ENCODE measurements at places on chromosomes 7 and 10.
A peak's percentile ranks its signal among the peaks of the same experiment; 100 is the strongest.

GRCh38 chr7:80204919-80205318 is 70.3 kb downstream of the GNAI1 start:
- no peak for DNase-seq

- no peak for DNase-seq
Observed at GRCh38 chr10:127978481-127978880, 71.6 kb downstream of the PTPRE start.

- no peak for DNase-seq
Observed at GRCh38 chr7:40717242-40717641, 582.4 kb downstream of the SUGCT start.

DNA sequence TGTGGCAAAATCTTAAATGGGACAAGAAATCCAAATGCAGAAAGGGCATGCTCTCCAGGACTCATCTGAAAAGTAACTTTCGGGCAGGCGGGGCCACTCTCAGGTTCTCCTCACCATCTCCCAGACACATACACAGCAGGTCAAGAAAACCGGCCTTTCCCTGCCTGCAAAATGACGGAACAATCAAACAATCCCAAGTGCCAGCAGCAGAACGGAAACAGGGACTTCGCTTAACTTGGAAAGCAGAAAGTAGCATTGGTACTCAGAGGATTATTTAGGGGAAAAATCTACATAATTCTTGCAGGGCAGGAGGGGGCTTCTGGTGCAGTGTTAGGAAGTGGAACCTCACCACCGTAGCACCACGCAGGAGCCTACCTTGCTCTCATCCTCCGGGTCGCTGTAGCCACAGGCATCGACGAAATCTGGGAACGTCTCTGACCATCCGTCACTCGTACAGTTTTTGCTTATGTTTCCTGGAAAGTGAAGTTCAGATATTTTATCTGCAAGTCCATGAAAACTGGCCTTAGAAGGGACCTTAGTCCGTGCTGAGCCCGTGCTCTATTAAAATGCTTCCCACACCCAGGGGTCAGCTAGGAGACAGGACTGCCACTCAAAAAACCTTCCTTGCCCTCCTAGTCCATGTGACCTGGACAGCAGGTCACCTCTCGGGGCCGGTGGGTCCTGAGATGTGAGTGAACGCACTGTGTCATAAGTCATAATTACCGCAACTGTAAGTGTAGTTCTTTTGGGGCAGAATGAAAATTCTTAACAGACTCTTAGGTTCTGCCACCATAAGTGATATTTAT is 41.1 kb downstream of the VIPR2 start:
- DNase-seq, result no peak

DNA sequence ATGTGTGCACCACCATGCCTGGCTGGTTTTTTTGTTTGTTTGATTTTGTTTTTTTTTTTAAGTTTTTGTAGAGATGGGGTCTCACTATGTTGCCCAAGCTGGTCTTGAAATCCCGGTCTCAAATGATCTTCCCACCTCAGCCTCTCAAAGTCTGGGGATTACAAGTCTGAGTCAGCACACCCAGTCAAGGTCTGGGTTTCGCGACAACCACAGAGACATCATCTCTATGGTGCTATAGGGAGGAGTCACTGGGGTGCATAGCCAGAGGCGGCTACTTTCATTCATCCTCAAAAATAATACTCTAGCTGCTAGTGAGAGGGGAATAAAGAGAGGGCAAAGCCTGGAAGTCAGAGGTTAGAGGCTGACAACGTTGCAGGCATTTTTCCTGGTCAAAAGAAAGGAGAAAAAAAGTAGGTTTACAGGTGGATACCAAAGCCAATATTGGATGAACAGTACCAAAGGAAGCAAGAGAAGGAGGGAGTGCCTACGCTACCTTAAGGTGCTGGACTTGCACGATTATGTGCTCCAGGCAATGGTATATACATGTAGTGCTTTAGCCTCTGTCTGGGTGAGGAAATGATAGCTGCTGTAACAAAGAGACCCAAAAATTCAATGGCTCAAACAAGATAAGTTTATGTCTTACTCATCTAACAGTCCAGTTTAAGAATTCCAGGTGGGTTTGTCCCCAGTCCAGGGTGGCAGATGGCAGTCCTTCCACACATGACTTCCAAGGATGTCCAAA is 178.3 kb downstream of the SKIDA1 start:
- no peak for DNase-seq

DNA sequence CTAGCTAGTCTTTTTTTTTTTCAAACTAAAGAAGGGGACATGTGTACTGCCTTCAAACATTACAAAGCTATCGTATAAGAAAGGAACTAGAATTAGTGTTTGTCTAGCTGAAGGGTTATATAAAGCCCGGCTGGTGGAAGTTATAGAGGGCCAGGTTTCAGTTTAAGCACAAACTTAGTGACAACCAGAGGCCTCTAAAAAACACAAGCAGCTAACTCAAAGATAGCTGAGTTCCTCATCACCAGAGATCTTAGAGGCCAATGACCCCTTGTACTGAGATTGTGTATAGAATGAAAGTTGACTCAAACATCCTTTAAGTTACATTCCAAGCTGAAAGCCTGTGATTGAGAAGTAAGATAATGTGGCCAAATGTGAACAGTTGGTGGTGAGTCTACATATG is 28.1 kb upstream of the SGMS1 start:
- DNase-seq, result no peak

- no peak for DNase-seq
Observed at GRCh38 chr7:130352194-130353074, 7.8 kb downstream of the CPA5 start.

- no peak for DNase-seq
Observed at GRCh38 chr10:1264001-1264400, 207.8 kb downstream of the WDR37 start.

GRCh38 chr7:128231021-128231420 is 10.1 kb upstream of the LEP start:
- no peak for DNase-seq

DNA sequence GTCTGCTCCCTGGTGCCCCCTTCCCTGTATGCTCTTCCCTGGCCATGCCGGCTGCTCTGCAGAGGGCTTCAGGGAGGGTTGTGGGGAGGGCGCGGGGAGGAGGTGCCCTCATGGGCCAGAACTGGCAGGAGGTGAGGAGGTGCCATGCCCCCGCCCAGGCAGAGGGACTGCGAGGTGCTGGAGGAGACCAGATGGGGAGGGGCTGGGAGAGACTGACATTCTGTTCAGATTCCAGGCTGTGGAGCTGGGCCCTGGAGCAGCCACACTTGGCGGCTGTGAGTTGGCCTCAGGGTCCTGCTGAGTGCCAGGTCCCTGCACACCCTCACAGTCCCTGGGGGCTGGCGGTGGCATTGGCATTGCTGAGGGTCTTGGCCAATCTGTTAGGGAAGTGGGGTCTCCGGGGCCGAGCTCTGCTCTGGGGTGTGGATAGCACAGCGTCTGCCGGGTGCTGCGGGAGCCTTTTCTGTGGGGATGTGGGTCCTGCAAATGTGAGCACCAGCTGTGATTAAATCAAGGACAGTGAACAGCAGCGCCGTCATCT is 25.4 kb downstream of the INPP5A start:
- no peak for DNase-seq

GRCh38 chr7:43308913-43309705 is 196.7 kb downstream of the HECW1 start:
- DNase-seq, result no peak

GRCh38 chr7:95324431-95324830 is at the start of gene PON1:
PON1 (minus strand) TSS chr7:95324532; CDS start chr7:95324475, 57 bp downstream.
- DNase-seq, result no peak

GRCh38 chr7:96126382-96126781 is 195.5 kb downstream of the SLC25A13 start:
- no peak for DNase-seq

- DNase-seq, result no peak
Observed at GRCh38 chr10:20839141-20839540, 58.0 kb downstream of the NEBL start.

DNA sequence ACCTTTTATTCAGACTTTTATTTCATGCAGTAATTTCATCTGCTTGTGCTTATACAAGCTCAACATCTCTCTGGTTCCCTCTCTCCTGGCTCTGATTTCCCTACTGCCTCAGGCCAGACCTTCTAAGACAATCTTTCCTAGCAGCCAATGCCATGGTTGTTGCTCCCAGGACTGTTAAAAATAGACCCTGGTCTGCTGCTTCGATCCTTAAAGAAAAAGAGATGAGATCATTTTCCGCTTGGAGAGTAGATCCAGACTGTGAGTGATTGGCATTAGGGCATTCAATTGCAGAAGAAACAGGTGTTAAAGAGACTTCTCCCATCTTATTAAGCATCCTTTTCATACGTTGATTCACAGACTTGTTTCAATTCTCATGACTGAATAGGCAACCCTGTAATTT is 68.4 kb upstream of the ITGB1 start:
- DNase-seq, result no peak

GRCh38 chr7:139099172-139099947 is 10.2 kb downstream of the ZC3HAV1 start:
- no peak for DNase-seq

GRCh38 chr10:115125505-115125904 is 32.3 kb downstream of the ATRNL1 start:
- DNase-seq, result no peak

- no peak for DNase-seq
Observed at GRCh38 chr7:137462847-137463246, 119.3 kb upstream of the PTN start.

GRCh38 chr7:78691584-78691983 is 761.9 kb downstream of the MAGI2 start:
- DNase-seq, result no peak

- no peak for DNase-seq
Observed at GRCh38 chr7:104846731-104847130, 167.3 kb upstream of the KMT2E start.

- no peak for DNase-seq
Observed at GRCh38 chr7:147308539-147308938, 1191.9 kb downstream of the CNTNAP2 start.

- DNase-seq, result peak; percentile 35
Observed at GRCh38 chr7:111138193-111138569, 47.3 kb downstream of the LRRN3 start.

DNA sequence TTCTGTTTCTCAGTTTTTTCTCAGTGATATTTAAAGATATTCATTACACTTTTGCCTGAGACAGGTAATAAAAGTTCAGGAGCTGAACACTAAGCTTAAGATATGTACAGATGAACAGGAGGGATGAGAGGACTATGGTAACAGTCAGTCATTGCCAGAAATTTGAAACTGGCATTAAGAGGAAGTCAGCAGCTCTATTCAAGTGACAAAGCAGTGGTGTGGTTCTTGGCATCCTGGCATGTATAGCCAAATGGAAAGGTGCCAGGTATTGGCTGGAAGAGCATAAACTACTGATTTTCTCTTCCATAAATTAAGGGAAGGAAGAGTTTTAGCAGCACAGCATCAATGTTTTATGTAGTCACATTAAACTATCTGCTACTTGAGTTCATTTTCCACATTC is 22.7 kb downstream of the HOXA1 start:
- no peak for DNase-seq

DNA sequence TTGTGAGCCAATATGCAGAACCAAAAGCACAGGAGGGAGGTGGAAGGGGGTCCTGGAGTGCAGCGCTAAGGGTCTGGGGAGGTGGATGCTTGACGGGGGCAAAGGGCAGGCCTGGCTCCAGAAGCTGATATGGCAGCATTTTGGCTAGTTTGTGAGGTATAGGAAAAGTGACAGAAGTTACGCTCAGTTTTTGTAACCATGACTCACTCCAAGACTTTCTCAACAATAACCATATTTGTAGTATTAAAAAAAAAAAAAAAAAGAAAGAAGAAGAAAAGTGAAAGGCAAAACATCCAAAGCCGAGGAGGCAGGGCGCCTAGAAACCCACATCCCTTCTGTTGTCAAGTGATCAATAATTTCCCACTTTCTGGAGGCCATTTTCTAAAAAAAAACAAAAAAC is 92.3 kb downstream of the RNF216 start:
- DNase-seq, result no peak

DNA sequence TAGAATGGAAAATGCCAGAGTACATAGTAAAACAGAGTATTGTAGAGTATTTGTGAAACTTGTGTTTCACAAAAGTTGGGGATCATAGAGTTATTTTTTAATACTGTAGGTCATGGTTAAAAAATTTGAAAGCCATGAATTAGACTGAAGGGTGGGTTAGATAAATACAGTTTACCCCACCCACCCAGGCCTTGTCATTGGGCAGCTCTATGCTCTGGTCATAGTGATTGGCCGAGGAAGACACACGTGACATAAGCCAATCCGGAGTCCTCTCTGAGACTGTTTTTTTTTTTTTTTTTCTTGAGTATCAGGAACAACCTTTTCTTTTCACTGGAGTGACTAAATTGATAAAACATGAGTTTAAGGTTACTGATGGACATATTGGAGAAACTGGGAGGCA is 33.3 kb upstream of the ORC5 start:
- no peak for DNase-seq

GRCh38 chr10:103517234-103518085 is 24.0 kb downstream of the NEURL1 start:
- no peak for DNase-seq

DNA sequence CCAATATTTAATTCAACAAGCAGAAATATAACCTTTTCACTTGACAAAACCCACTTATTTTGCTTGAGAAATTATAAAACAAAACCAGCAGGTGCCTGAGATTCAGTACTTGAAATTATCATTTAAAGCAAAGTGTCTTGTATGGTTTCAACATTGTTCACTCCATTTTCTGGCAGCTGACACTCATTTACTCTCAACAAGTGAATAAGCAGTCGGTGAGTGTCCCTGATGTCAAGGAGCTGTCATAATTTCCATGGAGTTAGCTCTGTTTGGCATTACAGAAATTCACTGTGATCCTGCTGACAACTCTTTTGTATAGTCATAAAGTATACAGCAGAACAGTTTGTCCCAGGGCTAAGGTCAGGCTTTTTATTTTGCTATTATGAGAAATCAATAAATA is 490.0 kb downstream of the CNTNAP2 start:
- DNase-seq, result no peak

- DNase-seq, result no peak
Observed at GRCh38 chr7:25665903-25666670, 437.8 kb upstream of the NPVF start.

- peak; percentile 22 for DNase-seq
Observed at GRCh38 chr10:100969187-100970075, at the start of gene SEMA4G. SEMA4G (plus strand) TSS chr10:100969504; CDS start chr10:100972913, 3,409 bp downstream.

GRCh38 chr10:73877533-73878160 is 3.3 kb upstream of the CAMK2G start:
- DNase-seq, result no peak

DNA sequence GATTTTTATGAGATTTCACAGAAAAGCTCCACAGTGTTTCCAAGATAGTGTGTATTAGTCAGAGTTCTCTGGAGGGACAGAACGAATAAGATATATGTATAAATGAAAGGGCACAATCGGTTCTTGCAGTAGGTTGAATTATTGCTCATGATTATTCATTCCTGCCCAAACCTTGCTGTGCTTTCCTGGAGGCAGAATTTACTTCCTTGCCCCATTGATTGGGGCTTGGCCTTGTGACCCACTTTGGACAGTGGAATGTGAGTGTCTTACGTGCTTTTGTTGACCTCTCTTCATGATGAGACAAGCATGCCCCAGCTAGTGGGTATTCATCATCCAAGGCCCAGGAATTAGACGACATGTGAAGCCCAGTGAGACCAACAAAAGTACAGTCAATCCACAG is 53.0 kb upstream of the ABCB5 start:
- DNase-seq, result no peak

- no peak for DNase-seq
Observed at GRCh38 chr10:127442220-127442525, 106.9 kb upstream of the NPS start.

GRCh38 chr7:44994877-44995554 is 5.0 kb upstream of the CCM2 start:
- no peak for DNase-seq

- DNase-seq, result no peak
Observed at GRCh38 chr10:101558671-101559595, 29.1 kb downstream of the POLL start.
